Stimulated activated CD8-positive, alpha-beta memory T cell treated with anti-CD3 and anti-CD28 coated beads, Interleukin-12 subunit alpha, Interleukin-12 subunit beta, amount 100 ng/mL, for 4 hours (primary cell): ENCODE measurements at places on chromosomes 4 and X.

- DNase-seq, result no peak
These were observed 21.6 kb downstream of the ADD1 start for GRCh38 chr4:2865196-2865780.

- no peak for DNase-seq
These were observed 16.2 kb upstream of the CA5B start for GRCh38 chrX:15721911-15722310.

DNA sequence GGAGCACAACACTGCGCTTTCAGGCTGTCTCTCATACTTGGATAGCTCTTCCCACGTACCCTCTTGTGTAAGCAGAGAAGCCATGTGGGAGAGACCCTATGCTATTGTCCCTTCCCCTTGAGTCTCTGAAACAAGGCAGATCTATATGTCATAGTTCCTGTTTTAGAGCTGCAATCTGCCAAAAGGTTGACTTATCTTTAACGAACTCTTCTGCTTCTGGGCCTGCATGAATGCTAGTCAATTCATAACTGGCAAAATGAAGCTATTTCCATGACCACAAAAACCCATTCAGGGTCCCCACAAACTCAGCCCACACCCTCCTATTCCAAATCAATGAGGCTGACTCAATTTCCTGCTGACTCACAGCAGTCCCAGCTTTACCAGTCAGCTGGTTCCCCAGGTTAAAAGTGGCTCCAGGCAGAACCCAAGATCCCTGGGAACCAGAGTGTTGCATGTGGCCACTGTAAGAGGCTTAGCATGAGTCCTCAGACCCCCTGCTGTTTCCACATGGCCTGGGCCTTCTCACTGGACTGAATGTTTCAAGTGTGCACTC, 25.3 kb upstream of the SOD3 start:
- no peak for DNase-seq

DNA sequence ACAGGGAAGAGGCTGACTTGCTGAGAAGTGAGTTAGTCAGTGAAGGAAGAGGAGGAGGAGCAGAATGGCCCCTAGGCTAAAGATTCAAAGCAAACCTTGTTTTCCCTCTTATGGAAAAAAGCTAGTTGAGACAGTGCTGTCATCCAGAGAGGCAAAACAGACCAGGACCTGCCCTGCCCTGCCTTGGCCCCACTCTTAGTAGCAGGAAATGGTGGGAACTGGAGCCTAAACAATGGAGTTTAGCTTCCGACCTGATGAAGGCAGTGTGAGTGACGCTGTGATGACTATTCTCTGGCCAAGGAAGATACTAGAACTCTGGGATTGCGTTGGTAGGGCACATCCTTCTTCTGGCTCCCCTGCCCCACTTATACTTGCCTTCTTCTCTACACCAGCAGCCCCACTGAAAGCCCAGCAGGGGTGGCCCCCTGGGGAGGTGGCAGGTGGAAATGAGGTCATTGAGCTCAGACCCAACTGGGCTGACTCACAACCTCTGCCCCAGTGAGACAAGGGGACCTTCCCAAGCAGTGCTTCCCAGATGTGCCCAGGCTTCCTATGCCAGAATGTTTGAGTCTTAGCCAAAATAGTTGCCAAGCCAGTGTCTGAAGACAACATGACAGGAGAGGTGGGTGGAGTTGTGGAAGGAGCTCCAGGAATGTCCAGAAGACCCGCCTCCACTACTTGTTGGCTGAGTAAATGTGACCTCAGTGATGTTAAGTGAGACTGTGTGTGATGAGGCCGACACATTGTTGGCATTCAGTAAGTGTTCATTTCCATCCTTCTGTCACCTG, 38.8 kb downstream of the MSN start:
- DNase-seq, result peak; percentile 41

DNA sequence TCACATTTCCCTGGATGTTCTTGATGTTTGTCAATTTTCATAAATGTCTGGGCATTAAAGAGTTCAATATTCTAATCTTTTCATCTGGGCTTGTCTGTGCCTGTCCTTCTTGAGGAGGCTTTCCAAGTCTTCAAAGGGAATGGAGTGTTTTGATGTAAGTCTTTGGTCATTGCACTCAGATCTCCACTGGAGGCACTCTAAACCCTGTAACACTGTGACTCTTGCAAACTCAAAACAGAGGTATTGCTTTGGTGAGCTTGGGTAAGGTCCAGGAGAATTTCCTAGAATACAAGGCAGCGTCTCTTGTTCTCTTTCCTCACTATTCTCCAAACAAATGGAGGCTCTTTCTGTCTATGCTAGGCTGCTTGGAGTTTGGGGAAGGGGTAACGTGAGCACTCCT, 1118.1 kb upstream of the PABPC4L start:
- DNase-seq, result no peak

DNA sequence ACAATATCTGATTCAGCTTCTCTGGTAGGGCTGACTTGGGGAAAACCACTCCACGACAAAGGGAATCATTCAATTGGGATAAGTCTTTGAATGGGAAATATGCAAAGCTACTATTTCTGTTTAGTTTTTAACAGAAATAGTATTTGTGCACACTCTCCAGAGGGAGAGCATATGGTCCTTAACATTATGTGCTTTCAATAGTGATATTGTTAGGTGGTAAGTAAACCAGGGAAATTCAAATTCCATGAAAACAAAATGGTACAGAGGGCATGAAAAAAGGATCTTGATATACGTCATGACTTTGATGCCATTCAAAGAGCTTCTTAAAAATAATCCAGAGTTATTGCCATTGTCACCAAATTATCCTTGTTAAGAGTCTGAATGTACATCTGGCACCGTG, 47.1 kb upstream of the CITED1 start:
- no peak for DNase-seq

- DNase-seq, result no peak
These were observed 257.8 kb downstream of the ARAP2 start for GRCh38 chr4:35986537-35986936.

DNA sequence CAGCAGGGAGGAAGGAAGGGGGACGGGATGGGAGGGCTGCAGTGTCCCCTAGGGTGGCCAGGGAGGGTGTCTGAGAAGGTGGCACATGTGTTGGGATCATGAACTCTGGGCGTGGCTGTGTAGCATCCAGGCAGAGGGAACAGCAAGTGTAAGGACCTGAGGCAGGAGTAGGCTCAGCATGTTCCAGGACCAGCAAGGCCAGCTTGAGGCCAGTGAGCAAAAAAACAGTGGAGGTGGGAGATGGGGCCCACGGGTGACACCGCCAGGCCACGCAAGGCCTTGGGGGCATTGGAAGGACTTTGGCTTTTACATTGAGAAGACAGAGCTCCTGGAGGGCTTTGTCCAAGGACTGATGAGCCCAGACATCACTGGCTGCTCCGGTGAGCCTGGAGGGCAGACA, 16.5 kb upstream of the WFS1 start:
- no peak for DNase-seq

- DNase-seq, result no peak
These were observed 559 bp upstream of the PCDH18 start for GRCh38 chr4:137532869-137533236.

DNA sequence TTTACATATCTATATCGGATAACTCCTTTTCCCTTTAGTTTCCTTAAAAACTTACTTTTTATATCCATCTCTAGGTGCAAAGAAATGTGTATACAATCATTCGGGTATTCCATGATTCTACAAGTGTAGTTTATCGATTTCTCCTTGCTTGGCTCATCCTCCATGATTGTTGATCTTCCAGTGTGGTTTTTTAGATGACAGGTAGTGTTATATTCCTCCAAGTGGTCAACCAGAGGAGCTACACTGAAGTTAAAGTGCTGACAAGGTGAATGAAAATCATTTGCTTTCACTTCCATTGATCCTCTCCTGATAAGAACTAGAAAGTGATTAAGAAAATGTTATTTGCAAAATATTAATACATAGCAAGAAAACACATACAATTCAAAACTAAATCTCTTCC, 38.5 kb downstream of the TMEM156 start:
- no peak for DNase-seq

GRCh38 chrX:57952320-57952678, 42.0 kb upstream of the ZXDA start:
- no peak for DNase-seq

DNA sequence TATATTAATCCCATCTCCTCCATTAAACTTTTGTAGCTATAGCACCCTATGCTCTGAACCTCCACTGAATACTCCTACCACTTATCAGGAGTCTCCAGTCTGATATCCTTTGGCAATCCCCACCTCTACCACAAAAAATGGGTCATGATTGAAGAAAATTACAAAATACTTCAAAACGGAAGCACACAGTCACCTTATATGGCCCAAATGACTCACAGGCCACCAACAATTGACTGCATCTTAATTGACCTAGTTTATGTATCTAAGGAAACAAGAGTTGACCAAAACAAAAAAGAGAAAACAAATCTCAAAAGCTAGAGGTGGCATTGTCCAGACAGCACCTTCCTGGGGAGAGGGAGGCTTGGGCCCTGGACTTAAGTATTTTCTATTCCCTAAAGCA, 120.0 kb upstream of the DIAPH2 start:
- no peak for DNase-seq

DNA sequence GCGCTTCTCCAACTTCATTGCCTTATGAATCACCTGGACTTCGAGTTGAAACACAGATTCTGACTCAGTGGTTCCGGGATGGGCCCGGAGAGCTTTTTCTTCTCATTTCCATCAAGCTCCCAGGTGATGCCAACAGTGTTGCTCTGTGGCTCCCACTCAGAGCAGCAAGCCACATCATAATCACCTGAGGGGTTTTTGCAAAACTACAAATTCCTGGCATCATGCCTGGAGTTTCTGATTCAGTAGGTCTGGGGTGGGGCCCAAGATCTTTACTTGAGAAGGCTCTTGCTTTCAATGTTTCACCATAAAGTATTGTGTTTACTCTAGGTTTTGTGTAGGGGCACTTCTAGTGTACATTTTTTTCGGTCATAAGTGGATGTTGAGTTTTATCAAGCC, 7.0 kb downstream of the MTM1 start:
- DNase-seq, result peak; percentile 14

- DNase-seq, result peak; percentile 8
These were observed 4.5 kb downstream of the NBDY start for GRCh38 chrX:56733459-56734046.

GRCh38 chr4:24164054-24164693, 274.3 kb upstream of the PPARGC1A start:
- no peak for DNase-seq

GRCh38 chr4:3644849-3645627, 112.8 kb upstream of the LRPAP1 start:
- no peak for DNase-seq

GRCh38 chrX:31236231-31236630, 164.4 kb upstream of the FTHL17 start:
- no peak for DNase-seq

- DNase-seq, result no peak
These were observed 115.4 kb upstream of the STK26 start for GRCh38 chrX:131907488-131908314.

DNA sequence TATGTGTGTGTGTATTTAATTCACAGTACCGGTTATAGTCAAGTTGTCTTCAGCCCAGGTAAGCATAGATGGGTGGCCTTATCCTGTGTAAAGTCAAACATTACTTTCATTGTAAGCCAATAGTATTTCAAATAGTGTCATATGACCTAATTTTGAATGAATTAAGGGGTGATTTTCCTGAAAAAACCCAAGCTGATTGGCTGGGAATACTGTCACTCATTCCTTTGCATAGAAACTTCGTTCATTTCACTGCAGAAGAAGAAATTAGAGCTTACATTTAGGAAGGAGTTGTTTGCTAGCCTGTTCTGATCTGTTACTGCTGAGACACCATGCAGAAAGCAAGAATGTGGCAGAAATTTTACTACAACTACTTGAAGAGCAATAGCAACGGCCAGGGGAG, 45.4 kb downstream of the SMARCAD1 start:
- no peak for DNase-seq

DNA sequence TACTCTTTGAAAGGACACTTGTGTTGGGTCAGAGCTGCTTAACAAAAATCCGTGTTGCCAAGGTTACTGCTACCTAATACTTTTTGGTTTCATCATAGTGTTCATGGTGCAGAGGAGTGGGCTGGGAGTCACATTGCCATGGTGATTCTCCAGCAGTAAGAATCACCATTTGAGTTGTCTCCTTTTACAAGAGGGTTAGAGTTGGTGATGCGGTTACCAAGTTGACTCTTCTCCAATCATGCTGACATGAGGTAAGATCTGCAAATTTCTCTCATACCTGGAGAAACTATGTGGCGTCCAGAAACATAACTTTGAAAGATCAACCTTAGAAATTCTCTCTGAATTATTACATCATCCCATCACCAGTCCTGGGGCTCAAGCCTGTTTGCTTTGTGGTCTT, 242.9 kb upstream of the CNKSR2 start:
- DNase-seq, result no peak

- no peak for DNase-seq
These were observed 168.5 kb downstream of the FAT4 start for GRCh38 chr4:125483278-125483677.

- no peak for DNase-seq
These were observed 42.2 kb downstream of the SMARCA5 start for GRCh38 chr4:143555676-143556075.

DNA sequence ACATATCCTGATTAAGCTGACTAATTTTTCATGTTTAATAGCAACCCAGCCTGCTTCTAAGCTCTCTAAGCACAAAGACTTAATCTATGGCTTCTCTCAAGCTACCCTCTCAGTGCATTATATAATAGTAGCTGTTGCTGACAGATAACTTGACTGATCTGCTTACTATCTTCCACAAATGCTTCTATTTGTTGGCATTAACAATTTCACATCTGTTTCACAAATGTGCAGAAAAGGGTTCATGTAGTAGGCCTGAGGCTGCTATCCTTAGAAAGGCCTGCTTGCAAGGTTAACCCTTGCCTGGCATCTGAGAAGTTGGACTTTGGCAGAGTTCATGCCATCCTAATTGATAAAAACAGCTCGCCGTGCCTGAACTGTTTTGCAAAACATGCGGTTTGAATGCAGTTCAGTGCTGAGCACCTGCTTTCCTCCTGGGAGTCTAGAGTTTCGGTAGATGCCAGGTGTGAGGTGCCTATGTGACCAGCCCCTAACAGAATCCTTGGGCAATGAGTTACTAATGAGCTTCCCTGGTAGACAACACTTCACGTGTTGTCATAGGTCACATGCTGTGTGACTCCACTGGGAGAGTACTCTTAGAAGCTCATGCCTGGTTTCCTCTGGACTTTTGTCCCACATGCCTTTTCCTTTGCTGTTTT, 68.4 kb downstream of the NSG1 start:
- DNase-seq, result no peak

- DNase-seq, result no peak
These were observed 94.4 kb downstream of the SCD5 start for GRCh38 chr4:82704156-82704555.

DNA sequence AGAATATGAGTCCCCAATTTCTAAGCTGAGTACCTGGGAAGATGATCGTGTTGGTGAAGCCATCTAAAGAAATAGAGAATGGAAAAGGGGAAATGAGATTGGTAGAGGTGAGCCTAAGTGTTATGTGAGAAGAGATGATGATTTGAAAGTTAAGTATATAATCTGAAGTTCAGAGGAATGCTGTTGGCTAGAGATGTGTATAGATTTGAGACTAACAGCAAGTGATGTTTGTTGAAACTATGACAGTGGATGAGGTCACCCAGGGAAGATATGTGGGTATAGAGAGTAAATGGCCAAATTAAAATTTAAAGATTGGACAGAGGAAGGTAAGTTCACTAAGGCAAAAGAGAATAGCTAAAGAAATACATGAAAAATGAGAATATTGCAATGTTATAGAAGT, 324.2 kb downstream of the MAPK10 start:
- no peak for DNase-seq

- no peak for DNase-seq
These were observed 13.7 kb downstream of the APELA start for GRCh38 chr4:164890691-164891090.
